ENCODE measurements at places on chromosomes 6 and 20. TPM values are rescaled to one million over a fixed set of nuclear protein-coding genes. Genes with fewer than 3 reads are reported as not detected.

SLC22A2 gene
- total RNA-seq: not detected

DNA sequence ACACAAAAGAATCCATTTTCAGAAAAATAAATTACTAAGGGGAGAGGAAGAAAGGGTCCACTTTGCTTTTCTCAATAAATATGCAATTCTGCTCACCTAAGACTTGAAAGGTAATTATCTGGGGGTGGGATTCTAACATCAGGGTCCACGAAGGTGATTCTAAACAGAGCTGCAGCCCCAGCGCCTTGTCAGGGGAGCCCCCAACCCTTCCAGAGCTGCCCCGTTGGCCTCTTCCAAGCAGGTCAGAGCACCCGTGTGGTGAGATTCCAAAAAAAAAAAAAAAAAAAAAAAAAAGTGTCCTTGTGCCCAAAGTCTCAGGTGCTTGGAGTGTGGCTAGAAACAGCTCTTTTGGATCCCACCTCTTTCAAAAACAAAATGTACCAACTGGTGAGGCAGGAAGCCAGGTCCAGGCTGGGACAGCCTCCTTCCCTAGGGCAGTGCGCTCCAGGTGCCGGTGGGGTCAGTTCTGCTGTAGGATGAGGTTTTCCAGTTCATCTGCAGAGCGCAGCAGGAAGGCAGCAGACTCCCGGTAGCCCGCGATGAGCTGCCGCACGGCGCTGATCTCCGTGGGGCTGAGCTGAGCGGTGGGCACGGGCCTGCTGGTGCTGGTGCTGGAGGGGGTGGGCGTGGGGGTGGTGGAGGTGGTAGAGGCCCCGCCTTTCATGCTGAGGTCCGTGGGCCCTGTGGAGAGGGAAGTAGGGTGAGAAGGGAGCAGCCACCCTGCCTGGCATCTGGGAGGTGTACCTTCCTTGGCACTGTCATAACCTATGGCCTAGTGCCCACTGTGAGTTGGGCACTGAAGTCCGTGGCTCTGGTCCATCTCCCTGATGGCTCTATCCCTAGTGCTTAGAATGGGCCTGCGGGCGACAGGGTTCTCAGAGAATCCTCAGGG is 89.3 kb downstream of the ASXL1 start:
- no peak for DNase-seq

DNA sequence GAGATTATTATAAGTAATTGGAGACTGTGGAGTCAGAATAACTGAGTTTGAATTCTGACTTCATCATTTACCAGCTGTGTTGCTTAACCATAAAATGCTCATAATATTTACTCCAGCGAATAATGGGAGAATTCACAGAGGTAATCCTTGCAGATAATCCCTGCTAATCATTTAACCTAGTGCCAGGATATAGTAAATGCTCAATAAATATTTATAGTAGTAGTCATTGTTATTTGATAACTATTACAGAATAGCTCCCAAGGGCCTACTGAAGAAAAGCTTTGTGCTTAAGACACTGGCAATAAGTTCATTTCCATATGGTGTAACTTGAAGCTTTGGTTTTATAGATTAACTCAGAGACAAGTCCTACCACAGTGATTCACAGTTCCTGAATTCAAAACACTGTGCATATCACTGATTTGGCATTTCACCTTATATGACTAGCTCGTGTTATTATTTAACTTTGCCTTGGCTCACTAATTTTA is 208.8 kb upstream of the PLCB4 start:
- no peak for DNase-seq

DNA sequence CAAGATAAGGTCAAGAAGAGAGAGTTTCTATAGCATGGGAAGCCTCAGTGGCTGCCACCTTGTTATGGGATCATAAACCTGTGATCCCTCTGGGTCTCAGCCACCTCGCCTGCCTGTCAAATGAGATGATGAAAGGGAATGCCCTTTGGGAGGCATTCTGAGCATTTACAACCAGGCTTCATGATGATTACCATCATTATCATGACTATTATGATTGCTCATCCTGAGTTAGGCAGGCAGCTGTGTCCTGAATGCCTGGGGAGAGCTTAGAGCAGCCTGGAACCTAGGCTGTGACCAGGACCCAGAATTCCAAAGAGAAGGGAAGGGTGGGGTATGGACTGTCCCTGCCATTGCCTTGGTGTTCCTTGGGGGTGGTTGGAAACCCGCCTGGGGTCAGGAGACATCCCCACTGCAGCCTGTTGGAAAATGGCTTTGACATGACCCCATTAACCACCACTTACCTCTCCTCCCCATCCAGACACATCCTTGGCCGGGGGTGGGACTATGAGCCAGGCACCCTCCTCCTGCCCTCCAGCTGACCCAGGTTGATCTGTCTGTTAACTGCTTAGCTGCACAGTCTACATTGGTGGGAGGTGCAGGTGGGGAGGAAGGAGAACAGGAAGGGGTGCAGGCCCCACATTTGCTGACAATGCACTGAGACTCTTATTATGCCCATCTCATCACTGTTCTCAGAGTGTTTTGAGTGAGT is 51.9 kb downstream of the LRFN2 start:
- DNase-seq: no peak

SPATA25 gene
- total RNA-seq: 0.64 TPM
